Endothelial cell of coronary artery (primary cell): ENCODE measurements at places on chromosomes 4 and X. TPM values are rescaled to one million over a fixed set of nuclear protein-coding genes. Genes with fewer than 3 reads are reported as not detected.

TRO gene
- 2.2 and 2.6 TPM in 2 replicates for total RNA-seq

PHEX gene
- 0.85 and 1.2 TPM in 2 replicates for total RNA-seq

CLDN22 gene
- not detected in 2 replicates for total RNA-seq

WDR13 gene
- total RNA-seq: 158 and 184 TPM in 2 replicates

RBM46 gene
- not detected in 2 replicates for total RNA-seq

SRPX2 gene
- 95.5 and 151 TPM in 2 replicates for total RNA-seq

BEX2 gene
- 0.27 and 0.38 TPM in 2 replicates for total RNA-seq

WNK3 gene
- total RNA-seq: 0.45 and 0.66 TPM in 2 replicates

MRPS18C gene
- 23.4 and 34.3 TPM in 2 replicates for total RNA-seq

SERTM2 gene
- total RNA-seq: not detected in 2 replicates

TMEM154 gene
- total RNA-seq: 2.3 and 3.9 TPM in 2 replicates

PDGFRA gene
- 1.2 and 12.0 TPM in 2 replicates for total RNA-seq

STPG2 gene
- total RNA-seq: 0.09 and 0.66 TPM in 2 replicates

CDK16 gene
- 46.4 and 59.8 TPM in 2 replicates for total RNA-seq
